ENCODE measurements at places on chromosomes 5 and 9.

DNA sequence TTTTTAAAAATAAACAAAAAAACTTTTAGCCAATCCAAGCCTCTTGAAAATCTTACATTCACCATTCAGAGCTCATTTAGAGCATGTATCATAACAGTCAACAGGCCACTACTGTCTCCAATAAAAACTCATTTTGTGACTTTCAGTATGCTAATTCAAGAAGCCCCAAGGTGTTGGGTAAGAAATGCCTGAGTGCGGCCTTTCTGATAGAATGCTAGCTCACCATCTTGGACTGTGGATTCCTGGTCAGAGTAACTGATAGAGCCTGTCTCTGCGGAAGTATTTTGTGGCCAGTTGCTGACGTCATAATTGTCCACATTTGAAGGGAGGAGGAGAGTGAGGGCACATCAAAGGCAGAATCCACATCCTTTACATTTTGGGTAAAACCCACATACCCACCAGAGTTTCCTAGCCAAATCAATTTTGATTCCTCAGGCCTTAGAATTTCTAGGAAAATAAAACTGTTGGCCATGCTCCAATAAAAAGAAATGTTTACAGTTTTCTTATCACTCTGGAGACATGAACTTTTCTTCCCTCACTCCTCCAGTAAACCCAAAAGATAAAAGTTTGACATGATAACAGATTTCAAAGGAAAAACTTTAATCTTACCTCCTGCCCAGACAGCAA, 41.1 kb upstream of the ERCC6L2 start:
- DNase-seq: no peak

- no peak for DNase-seq
Observed at GRCh38 chr9:85630676-85631075, 111.1 kb downstream of the AGTPBP1 start.

DNA sequence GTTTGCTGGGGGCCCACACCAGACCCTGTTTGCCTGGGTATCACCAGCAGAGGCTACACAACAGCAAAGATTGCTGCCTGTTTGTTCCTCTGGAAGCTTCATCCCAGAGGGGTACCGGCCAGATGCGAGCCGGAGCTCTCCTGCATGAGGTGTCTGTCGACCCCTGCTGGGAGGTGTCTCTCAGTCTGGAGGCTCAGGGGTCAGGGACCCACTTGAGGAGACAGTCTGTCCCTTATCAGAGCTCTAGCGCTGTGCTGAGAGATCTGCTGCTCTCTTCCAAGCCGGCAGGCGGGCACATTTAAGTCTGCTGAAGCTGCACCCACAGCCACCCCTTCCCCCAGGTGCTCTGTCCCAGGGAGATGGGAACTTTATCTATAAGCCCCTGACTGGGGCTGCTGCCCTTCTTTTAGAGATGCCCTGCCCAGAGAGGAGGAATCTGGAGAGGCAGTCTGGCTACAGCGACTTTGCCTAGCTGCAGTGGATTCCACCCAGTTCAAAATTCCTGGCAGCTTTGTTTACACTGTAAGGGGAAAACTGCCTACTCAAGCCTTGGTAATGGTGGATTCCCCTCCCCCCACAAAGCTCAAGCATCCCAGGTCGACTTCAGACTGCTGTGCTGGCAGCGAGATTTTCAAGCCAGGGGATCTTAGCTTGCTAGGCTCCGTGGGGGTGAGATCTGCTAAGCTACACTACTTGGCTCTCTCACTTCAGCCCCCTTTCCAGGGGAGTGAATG, 206.0 kb upstream of the TLX3 start:
- no peak for DNase-seq

- no peak for DNase-seq
Observed at GRCh38 chr5:112165897-112166737, 253.0 kb downstream of the EPB41L4A start.

- no peak for DNase-seq
Observed at GRCh38 chr5:143893638-143894037, 81.7 kb downstream of the HMHB1 start.

DNA sequence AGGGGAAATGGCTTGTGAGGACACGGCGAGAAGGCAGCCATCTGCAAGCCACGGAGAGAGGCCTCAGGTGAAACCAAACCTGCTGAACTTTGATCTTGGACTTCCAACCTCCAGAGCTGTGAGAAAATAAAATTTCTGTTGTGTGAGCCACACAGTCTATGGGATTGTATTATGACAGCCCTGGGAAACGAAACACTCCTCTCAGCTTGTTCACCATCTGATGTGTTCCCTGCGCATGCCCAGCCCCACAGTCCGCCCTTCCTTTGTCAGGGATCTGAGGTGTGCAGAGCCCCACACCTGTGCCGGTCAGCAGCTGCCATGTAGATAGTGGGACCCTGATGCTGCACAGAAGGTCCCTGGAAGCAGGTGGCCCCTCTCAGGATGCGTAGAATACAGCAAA, 34.1 kb downstream of the PLPP7 start:
- no peak for DNase-seq

DNA sequence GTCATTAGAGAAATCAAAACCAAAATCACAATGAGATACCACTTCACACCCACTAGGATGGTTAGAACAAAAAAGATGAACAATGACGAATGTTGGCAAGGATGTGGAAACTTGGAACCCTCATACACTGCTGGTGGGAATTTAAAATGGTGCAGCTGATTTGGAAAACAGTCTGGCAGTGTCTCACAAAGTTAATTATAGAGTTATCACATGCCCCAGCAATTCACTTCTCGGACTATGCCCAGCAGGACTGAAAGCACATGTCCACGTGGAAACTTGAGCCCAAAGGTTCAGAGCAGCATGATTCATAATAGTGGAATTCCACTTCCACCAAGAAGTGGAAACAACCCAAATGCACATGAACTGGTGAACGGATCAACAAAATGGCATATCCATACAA, 85.0 kb upstream of the HRH2 start:
- no peak for DNase-seq

DNA sequence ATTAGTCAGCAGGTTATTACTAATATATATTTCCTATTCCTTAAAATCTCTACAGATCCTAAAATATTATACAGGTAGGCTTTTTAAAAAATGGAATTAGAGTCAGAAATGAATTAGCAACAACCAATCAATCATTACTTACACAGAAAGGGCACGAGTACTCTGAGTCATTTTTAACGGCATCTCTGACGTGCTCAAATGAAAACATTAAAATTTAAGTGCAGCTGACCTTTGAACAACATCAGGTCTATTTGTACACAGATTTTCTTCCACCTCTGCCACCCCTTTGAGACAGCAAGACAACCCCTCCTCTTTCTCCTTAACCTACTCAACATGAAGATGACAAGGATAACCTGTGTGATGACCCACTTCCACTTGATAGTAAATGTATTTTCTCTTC, 19.1 kb downstream of the AUH start:
- DNase-seq: no peak

- DNase-seq: no peak
Observed at GRCh38 chr5:63535840-63536602, 426.2 kb downstream of the HTR1A start.

DNA sequence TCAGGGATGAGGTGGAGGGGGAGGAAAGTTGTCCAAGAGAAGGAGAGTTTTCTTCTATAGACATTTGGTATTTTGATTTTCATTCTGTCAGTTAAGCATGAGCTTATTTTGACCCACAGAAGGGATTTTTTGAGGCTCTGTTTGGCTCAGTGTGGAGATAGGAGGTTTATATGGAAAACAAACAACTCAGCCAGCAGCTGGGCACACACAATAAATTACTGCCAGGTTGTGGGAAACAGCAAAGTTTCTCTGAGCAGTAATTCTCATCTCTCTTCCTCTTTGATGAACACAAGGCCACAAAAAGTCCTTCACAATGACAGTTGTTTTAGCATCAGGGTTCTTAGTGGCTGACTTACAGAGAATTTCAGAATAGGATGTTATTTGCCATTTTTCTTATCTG, 486.1 kb downstream of the KDM4C start:
- no peak for DNase-seq

DNA sequence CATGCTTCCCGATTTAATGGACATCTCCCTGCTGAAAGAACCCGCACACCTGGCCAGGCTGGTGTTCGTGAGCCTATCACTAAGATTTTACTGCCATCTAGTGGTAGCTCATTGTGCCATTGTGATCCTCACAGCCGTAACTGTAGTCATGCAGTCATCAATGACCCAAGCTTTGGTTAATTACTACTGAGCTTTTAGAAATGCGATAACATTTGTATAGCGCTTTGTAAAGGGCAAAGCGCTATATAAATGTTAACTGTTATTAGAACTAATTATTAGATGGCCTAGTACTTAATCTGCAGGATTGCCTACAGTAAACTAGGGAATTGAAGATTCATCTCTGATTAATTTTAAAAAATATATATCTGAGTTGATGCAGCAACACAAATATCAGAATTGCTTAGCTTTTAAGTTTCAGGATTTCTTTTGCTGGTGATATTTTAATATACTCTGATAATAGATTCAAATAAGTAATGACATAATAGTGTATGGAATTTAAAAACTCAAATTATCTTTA, 90.2 kb downstream of the HACD4 start:
- DNase-seq: peak; percentile 10

DNA sequence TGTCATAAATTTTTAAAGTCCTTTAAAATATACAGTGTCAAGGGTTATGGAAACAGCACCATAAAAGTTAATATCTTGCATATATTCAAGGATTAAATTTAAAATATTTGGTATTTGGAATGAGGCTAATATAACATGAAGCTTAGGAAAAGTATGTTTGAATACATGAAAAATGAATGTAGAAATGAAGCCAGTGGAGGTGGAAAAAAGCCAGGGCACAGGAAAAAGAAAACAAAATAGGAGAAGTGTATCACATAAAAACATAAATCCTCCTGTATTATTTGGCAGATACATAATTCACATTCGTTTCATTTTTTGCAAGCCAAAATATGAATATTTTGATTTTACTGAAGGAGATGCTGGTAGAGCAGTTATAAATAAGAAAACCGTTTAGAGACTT, 587.0 kb upstream of the ZNF608 start:
- no peak for DNase-seq

GRCh38 chr5:98095072-98095471, 678.4 kb upstream of the RGMB start:
- DNase-seq: no peak

DNA sequence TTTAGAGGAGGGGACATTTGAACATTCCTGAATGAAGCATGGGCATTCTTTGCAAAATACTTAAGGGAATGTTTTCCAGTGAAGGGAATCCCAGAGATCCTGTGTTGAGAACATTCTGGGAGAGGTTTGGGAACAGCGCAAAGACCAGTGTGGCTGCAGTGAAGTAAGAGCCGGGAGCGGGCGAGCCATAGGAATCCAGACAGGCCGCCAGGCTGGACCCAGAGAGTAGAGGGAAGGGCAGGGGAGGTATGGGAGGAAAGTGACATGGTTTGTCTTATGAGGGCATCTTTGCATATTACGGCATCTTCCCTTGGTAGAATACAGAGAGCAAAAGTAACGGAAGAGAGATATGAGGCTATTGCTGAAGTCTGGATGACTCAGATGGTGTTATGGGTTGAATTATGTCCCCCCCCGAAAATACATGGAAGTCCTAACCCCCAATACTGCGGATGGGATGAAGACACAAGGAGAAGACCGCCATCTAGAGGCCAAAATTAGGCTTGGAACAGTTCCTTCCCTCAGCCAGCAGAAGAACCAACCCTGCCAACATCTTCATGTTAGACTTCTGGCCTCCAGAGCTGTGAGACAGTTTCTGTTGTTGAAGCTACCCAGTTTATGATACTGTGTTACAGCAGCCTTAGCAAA, 268.2 kb downstream of the MAST4 start:
- no peak for DNase-seq

DNA sequence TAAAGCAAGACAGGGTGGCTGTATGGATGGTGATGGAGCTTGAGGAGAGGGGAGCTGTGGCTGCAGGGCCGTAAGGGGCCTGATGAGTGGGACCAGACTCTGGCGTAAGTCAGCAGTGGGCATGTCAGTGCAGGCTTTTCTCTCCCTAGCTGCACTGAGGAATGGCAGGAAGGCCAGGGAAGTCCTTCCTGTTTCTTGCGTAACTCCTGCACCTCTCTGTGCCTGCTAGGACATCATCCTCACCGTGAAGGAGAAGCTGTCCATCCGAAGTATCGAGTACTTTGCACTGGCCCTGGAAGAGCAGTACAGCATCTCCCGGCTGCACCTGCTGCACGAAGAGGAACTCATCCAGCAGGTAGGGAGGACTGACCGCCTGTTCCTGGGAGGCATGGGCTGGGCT, 24.1 kb upstream of the TRMT10B start:
- DNase-seq: no peak

- DNase-seq: no peak
Observed at GRCh38 chr5:134129411-134130238, 15.1 kb downstream of the TCF7 start.

GRCh38 chr5:37881359-37881758, 41.5 kb upstream of the GDNF start:
- DNase-seq: no peak

- no peak for DNase-seq
Observed at GRCh38 chr5:155651-156410, 35.5 kb upstream of the LRRC14B start.

DNA sequence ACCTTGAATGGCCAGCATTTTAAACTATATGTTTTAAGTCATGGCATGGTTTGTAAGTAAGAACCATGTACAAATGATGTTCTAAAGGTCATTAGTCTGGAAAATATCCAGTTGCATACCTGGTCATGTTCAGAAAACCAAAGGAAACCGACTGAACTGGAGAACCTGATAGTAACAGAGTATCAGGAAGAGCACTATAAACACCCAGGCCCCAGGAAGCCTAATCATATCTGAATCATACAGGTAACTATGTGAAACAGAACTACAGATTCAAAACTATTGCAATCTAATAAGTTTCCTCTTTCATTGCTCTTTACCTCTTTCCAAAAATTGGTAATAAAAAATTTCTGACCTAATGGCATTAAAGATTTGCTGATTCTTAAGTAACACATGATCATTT, 500.3 kb downstream of the ARHGEF28 start:
- DNase-seq: no peak

- DNase-seq: no peak
Observed at GRCh38 chr5:74943905-74944304, 77.7 kb upstream of the FAM169A start.

DNA sequence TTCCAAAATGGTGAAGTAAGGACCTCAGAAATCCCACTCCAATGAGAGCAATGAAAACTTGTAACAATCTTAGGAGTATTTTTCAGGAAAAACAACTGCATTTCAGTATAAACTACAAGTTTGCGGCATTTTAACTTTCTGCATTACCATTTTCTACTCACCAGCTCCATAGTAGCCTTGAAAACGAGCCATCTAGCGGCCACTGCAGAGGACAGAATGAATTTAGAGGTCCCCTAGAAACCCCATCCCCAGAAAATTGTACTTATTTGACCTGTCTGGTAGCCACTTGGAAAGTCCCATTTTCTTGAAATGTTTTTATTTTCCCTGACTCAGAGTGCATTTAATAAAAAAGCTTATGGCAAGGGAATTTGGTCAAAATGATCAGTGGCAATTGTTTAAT, 205.4 kb upstream of the ITGA1 start:
- no peak for DNase-seq

- no peak for DNase-seq
Observed at GRCh38 chr5:59487068-59487686, 406.3 kb downstream of the PDE4D start.

Measured in T1000 (cell line).